ENCODE measurements at places on chromosomes 4 and X.

DNA sequence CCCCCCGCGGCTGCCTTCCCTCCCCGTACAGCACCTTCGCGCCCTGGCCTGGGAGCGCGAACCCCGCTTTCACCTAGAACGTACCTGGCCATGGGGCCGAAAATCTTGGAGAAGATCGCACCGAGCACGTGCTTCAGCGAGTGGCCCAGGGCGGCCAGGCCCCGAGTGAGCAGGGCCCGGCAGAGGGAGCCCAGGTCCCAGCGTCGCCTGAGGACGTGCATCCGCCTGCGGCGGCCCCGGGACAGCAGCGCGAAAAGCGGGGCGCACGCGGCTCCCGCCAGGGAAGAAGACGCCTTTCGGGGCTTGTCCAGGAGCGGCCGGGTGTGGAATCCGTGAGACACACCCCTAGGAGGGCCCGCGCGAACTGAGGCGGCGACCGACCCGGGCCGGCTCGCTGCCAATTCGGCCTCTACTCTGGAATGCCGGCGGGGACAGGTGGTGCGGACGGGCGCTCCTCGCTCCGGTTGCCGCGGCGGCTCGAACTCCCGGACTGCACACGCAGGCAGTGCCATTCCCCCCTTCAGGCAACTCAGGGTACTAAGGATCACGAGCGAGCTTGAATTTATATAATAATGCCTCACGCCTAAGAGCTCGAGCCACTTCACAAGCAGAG, at the start of gene HS6ST2:
Gene HS6ST2, minus strand, starts transcription at position 539 of the 613 bp plus-strand sequence.
- DNase-seq: no peak

DNA sequence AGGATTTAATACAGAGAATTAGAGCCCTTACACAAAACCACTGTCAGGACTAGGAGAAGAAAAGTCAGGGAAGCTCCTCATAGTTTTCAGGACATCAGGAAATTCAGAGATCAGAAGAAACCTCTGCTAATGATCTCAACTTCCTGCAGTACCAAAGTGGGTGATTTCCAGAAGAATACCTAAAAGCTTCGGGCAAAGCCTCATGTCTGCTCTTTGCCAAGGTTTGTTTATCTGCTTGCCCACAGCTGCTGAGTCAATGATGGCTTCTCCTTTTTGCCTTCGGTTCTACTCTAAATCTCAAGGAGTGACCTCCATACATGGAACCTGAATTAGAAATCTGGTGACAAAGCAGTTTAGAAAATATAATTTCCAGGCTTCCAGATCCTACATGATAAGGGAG, 68.4 kb downstream of the USP38 start:
- no peak for DNase-seq

DNA sequence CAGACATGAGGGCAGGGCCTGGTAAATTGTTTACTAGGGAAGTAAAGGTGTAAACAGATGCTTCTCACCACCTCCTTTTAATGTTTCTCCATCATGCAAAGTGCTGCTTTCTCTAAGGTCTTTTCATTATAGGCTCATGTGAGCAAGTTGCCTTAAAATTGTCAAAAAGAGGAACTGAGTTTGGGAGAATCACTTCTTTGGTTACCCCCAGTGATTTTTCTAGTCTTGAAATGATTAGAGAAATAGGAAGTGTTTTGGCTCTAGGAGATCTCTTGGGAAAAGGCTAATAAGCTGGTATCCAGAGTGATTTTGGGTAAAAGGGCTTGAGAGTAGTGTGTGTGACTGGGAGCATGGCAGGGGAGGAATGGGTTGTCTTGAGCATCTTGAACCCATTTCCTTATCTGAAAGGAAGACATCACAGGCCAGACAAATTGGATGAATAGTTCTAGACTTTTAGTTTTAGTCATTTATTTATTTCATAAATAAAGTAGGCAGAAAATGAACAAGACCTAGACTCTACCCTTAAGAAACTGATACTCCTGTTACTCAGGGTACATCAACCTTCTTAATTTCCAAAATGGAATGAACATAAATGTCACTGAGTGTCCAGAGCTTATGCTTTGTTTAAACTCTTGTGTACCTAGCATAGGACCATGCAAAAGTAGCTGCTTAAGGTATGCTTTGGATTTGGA, 14.2 kb downstream of the GRPR start:
- no peak for DNase-seq

GRCh38 chrX:150605603-150606002, 37.2 kb downstream of the MTM1 start:
- no peak for DNase-seq

GRCh38 chr4:119728692-119729593, 100.3 kb upstream of the PDE5A start:
- DNase-seq: no peak

Measured in NCI-H774 (cell line).